Cardiac fibroblast (primary cell): ENCODE measurements at places on chromosomes 11 and 22.

GRCh38 chr11:128814856-128815705 is 52.0 kb downstream of the KCNJ1 start:
- DNase-seq, result peak; percentile 84

GRCh38 chr11:95760941-95761340 is 28.6 kb downstream of the FAM76B start:
- no peak for DNase-seq

DNA sequence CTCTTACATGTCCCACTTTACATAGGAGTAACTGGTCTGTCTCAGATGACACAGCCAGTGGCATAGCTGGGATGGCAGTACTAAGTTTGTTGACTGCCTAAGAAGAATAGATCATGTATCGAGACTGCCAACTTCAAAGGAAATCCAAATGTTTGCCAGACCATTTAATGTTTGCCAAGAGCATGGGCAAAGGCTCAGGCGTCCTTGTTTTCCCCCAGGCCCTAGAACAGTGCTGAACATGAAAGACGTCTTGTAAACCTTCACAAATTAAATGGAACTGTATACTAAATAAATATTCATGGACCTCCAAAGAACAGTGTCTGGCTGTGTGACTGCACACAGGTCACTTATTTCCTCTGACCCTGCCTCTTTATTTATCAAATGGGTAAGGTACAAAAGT is 234.7 kb upstream of the CCDC90B start:
- no peak for DNase-seq

DNA sequence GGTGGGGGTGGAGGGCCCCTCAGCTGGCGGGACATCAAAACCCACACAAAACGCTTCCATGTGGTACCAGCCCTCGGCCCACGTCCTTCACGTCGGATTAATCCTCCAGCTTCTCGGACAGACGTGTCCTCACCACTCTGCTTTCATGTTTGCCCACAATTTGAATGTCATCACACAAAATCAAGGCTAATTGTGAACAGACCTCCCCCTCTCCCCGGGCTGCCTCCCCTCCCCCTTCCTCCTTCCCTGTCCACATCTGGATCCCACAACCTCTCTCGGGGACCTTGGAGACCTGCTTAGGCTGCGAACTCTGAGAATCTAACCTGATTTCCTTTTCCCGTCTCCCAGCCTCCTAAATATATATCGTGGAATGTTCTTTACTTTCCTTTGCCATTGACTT is 262.9 kb downstream of the MN1 start:
- no peak for DNase-seq

DNA sequence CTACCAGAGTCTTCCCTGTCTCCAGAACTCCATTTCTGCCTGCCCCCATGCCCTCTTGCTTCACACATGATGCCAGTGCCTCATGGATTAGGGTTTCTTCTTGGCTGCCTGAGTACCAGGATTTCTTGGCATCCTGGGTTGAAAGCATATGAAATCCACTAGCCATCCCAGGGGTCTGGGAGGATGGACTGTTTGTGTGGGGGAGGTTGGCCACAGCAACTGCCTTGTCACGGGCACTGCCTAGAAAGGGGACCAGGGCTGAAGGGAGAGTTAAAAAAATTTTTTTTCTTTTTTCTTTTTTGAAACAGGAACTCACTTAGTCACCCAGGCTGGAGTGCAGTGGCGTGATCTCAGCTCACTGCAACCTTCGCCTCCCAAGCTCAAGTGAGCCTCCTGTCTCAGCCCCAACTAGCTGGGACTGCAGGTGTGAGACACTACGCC is 4.2 kb downstream of the USP35 start:
- DNase-seq, result peak; percentile 61

GRCh38 chr11:103811870-103812455 is 224.5 kb upstream of the DDI1 start:
- no peak for DNase-seq

GRCh38 chr11:132101881-132102280 is 731.5 kb downstream of the NTM start:
- peak; percentile 28 for DNase-seq

DNA sequence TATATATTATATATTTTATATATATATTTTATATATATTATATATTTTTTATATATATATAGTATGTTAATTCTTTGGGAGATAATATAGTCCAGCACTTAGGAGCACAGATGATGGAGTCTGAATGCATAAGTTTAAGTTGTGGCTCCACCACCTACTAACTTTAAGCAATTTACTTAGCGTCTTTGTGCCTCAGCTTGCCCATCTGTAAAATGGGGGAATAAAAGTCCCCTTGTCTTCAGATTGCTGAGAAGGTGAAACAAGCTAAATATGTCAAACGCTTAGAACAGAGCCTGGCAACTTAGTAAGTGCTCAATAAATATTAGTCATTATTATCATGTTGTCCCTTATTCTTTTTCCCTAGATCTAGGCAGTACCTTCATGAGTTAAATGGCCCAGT is 27.5 kb downstream of the DSCAML1 start:
- DNase-seq, result no peak

GRCh38 chr22:41661713-41662112 is 27.0 kb downstream of the SNU13 start:
- DNase-seq, result no peak

DNA sequence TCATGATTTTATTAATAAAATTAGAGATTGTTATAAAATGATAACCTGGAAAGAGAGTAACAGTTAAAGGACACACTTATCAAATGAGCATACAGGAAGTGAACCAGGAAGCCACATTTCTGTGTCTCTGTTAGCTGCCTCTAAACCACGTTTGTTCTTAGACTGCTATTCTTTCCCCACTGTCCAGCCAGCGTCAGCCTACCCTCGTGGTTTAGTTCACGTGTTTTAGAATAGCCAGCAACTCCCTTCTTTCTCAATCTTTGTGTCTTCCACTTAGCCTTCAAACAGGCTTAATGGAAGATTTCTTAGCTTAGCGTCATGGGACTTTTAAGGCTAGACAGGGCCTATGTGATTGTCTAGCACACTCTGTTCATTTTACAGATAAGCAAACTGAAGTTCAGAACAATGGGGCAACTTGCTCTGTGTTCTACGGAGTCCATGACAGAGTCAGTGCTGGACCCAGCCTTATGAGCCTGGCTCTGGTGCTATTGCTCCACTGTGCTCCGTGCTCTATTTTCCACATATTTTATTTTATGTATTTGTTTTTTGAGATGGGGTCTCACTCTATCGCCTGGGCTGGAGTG is 27.2 kb downstream of the GRAMD1B start:
- DNase-seq, result peak; percentile 58

- DNase-seq, result no peak
These were observed at the start of gene PRG2 for GRCh38 chr11:57390535-57390934. PRG2 (minus strand) TSS chr11:57390650; CDS start chr11:57389944, 706 bp downstream.

DNA sequence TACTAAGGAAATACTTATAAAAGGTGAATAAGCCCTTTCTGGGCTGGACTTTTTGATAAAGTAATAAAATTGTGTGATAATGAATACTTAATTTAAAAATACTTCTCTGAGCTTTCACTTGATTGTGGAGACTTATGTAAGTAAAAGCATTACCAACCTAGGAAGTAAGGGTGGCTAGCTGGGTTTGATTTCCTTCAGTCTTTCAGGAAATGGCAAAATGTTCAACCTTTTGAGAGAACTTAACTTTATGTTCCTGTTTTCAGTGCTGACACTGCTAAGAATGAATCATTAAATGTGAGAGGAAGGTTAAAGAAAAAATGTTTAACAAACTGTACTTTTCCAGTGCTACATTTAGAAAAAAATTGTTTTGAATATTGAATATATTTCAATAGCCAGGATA is 900.3 kb downstream of the METTL15 start:
- DNase-seq, result no peak

- no peak for DNase-seq
These were observed 23.1 kb downstream of the FADD start for GRCh38 chr11:70226183-70226582.

DNA sequence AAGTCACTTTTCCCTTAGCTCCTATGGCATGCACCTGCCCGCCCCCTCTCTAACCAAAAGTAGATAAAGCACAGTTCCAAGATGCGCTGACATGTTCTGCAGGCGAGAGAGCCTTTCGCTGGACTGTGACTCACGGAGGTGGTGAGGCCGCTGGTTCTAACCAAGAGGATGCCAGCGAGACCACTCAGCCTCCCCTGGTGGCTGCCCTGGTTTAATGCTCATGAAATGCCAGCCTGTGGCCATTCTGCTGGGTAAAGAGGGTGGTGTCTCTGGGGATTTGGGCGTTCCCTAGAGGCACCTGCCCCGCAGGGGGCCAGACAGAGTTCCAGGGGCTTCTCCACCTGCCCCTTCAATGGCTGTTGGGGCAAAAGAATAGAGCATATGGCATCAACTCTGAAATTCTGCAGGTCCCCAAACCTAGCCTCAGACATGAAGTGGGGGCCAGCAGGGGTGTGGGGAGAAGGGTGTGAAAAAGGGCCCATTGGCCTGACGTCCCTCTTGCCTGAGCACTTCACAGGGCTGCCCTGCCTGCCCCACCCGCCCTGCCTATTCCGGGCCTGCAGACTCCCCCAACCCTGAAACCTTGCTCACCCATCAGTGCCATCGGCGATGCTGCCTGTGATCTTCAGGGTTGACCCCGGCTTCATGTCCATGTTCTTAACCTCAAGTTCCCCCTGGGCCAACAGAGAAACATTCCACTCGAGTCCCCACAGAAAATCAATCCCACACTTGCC is 8.5 kb downstream of the LGALS2 start:
- DNase-seq, result no peak

- DNase-seq, result no peak
These were observed 1278.0 kb upstream of the CNTN5 start for GRCh38 chr11:97742717-97743116.

- no peak for DNase-seq
These were observed 24.7 kb downstream of the CEP295 start for GRCh38 chr11:93686226-93686625.

GRCh38 chr22:46370584-46371291 is 35.2 kb downstream of the TRMU start:
- DNase-seq, result no peak

- DNase-seq, result peak; percentile 40
These were observed 67.7 kb upstream of the SORL1-AS1 start for GRCh38 chr11:121520243-121521144.

DNA sequence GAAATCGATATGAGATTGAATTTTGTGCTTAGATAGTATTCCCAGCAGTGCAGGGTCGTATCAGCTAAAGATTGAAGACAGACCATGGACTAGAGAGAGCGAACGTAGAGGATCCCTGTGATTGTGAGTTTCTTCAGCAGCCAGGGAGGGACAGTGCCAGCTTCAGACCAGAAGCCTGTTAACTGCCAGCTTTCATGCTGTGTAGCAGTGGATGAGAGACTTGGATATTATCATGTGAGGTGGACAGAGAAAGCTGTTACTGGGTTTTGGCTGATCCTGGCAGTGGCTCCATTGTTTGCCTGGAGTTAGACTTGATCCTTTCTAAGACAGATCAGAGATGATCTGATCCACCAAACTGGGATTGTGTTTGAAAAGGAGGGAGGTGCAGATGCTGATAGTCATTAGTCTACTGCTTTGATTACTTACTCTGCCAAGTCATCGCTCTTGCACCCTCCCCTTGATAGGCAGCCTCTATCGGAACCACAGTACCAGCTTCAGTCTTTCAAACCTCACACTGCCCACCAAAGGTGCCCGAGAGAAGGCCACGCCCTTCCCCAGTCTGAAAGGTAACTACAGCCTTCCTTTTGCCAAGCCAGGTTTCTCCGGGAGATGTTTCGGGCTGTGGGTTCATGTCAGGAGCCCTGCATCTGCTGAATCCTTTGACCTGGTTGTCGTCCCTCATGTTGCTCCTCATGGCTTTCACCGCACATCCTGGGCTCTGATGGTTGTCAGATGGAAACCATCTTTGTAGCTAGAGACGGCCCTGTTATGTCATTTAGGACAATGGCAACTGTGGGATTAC is 16.2 kb downstream of the MADD start:
- DNase-seq, result no peak

- DNase-seq, result peak; percentile 70
These were observed 29.3 kb upstream of the PAMR1 start for GRCh38 chr11:35554491-35555437.

GRCh38 chr22:20569059-20570058 is 61.9 kb downstream of the MED15 start:
- DNase-seq, result peak; percentile 95

DNA sequence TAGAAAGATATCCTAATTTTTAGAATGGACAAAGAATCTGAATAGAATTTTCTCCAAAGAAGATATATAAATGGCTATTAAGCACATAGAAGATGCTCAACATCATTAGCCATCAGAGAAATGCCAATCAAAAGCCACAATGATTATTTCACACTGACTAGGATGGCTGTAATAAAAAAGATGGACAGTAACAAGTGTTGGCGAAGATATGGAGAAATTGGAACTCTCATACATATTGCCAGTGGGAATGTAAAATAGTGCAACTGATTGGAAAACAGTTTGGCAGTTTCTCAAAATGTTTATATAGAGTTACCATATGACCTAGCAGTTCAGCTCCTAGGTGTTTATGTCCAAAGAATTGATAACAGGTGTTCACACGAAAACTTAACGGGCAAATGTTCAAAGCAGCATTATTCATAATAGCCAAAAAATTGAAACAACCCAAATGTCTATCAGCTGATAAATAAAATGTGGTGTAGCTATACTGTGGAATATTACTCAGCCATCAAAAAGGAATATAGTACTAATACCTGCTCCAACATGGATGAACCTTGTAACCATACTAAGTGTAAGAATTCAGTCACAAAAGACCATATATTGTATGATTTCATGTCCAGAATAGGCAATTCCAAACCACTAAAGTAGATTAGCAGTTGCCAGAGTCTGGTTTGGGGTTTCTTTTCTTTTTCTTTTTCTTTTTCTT is 29.7 kb downstream of the ART5 start:
- no peak for DNase-seq

- no peak for DNase-seq
These were observed 105.0 kb downstream of the TRIM29 start for GRCh38 chr11:120032766-120033390.

GRCh38 chr11:131934006-131934405 is 563.6 kb downstream of the NTM start:
- DNase-seq, result no peak
